ENCODE measurements at places on chromosomes 11 and 22.
A peak's percentile ranks its signal among the peaks of the same experiment; 100 is the strongest.

- no peak for DNase-seq
Observed at GRCh38 chr22:27588268-27588667, 213.3 kb downstream of the MN1 start.

DNA sequence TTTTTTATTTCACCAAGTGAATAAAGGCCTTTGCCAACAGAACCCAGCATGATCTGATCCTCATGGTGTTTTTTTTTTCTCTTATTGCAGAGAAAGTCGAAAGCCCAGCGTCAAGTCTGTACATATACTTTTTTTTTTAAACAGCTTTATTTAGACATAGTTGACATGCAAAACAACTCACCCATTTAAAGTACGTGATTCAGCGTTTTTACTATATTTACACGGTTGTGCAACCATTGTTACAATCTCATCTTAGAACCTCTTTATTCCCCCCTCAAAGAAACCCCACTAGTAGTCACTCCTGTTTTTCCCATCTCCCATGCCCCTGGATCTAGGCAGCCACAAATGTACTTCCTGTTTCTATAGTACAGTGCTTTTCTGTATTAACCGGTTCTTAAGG lies 20.6 kb upstream of the AP1B1 start:
- DNase-seq = no peak

- DNase-seq = no peak
Observed at GRCh38 chr11:69362315-69362714, 68.4 kb downstream of the MYEOV start.

DNA sequence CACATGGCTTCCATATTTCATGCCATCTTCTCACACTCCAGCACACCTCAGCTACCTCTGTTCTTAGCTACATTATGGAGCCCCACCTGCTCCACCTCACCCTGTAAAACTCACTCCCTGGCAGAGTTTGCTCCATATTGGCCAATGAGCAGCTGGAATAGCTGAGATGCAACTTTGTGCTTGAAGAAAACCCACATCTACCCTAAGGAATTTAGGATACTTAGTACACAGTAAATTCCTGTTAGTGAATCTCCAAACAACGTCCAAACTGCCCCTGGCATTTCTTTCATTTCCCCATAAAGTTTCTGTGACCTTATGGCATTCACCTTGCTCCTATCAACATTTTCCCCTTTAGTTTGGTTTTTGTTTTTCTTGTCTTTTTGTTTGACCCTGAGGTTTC lies 2.2 kb upstream of the VWCE start:
- DNase-seq = no peak

DNA sequence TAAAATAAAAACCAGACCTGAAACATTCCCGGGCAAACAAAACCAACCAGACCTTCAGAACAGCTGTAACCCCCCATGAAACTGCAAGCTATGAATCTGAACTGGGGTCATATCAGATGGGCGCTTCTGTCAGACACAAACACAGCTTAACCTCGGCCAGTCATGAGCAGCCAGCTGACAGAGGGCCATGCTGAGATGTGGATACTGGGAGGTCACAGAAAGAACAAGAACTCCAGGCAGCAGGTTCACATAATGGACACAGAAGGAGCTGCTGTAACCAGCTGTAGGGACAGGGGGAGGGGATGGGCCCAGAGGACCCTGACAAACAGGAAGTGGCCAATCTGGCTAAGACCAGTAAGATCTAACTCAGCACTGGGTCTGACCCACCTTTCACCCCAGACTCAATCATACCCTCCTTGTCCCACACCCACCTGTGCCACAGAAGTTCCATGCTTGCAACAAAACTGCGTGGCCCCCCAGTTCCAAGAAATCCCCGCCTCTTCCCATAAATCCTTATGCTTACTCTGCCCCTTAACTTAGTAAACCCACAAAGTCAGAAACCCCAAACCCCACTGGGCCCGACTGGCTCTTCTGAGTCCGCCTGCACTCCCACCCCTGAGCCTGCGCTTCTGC lies 4.0 kb downstream of the APOL4 start:
- DNase-seq = no peak

GRCh38 chr11:73931039-73931645 lies 19.7 kb upstream of the DNAJB13 start:
- peak; percentile 82 for DNase-seq

GRCh38 chr11:119803726-119804294 lies 74.8 kb upstream of the NECTIN1 start:
- DNase-seq = no peak

GRCh38 chr22:38239101-38239761 lies 33.6 kb downstream of the TMEM184B start:
- DNase-seq = peak; percentile 83

DNA sequence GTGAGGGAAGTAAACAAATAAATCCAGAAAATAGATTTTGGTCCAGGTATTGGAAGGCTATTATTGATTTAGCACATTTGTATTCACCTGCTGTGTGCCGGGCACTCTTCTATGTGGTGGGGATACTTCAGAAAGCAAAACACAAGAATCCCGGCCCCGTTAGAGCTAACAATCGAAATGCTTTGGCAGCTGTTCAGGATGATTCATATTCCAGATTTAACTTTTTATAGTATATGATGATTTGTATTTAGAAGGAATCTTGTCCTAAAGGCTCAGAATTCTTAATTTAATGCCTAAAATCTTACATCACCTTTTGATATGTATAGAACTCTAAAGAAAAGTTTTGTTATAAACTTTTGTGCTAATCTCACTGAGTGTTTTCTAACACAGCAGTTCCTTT lies 28.0 kb downstream of the ZC3H12C start:
- DNase-seq = peak; percentile 83

DNA sequence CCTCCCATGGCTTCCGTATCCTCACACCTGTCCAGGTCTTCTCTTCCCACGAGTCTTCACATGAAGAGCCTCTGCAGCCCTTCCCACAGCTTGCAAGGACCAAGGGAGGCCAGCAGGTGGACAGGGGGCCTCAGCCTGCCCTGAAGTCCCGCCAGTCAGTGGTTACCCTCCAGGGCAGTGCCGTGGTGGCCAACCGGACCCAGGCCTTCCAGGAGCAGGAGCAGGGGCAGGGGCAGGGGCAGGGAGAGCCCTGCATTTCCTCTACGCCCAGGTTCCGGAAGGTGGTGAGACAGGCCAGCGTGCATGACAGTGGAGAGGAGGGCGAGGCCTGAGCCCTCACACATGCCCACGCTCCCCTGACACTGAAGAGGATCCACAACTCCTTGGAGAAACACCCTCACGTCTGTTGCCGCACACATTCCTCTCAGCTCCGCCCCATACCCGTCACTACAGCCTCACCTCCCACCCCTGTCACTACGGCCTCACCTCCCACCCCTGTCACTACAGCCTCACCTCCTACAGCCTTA lies 8.3 kb downstream of the SSH3 start:
- DNase-seq = no peak

Measured in astrocyte of the spinal cord (primary cell).